Stimulated activated CD8-positive, alpha-beta memory T cell treated with anti-CD3 and anti-CD28 coated beads, Interleukin-7, amount 100 ng/mL, for 48 hours (primary cell): ENCODE measurements at places on chromosomes 4 and X.

DNA sequence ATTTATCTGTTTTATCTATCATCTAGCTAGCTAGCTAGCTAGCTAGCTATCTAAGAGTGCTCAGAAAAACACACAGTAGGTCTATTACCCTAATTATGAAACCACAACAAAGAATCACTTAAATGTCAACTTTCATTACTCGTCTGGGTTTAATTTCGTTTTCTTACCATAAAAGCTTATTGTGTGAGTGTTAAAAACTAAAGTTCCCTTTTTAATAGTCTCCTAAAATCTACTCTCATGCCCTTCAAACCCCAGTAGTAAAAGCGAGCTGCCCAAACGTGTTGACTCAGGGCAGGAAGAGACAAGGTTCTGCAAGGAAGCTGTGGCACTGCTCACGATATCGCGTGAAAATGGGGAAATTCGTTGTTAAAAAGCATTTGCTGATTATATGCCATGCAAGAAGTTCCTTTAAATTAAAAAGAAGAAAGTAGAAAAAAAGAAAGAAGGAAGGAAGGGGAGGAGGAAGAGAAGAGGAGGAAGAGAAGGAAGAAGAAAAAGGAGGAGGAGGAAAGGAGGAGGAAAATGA lies 595 bp downstream of the MBNL3 start:
- no peak for DNase-seq

GRCh38 chrX:42597481-42597880 lies 180.5 kb downstream of the PPP1R2C start:
- DNase-seq, result no peak

DNA sequence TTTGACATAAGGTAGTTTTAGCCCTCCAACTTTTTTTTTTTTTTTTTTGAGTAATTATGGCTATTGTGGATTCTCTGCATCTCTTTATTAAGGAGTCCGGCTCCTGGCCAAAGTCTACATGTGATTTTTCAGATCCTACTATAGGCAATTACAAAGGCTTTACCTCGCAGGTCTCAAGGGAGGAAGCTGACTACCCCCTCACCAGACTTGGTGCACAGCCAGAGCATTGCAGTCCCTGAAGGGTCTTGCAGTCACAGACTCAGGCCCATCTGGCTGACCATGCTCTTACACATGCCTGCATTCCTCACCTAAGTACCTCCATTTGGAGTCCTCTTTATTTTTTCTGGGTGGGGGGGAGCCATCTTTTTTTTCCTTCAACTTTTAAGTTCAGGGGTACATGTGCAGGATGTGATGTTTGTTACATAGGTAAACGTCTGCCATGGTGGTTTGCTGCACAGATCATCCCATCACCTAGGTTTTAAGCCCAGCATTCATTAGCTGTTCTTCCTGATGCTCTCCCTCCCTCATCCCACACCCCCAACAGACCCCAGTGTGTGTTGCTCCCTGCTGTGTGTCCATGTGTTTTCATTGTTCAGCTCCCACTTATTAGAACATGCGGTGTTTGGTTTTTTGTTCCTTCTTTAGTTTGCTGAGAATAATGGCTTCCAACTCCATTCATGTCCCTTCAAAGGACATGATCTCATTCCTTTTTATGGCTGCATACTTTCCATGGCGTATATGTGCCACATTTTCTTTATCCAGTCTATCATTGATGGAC lies 88.4 kb upstream of the STIM2 start:
- no peak for DNase-seq

GRCh38 chr4:174835536-174835935 lies 6.5 kb upstream of the GLRA3 start:
- DNase-seq, result no peak

- no peak for DNase-seq
Observed at GRCh38 chr4:181661923-181662322, 581.3 kb upstream of the TENM3 start.
